ENCODE measurements at places on chromosomes 3 and 15.
A peak's percentile ranks its signal among the peaks of the same experiment; 100 is the strongest.

DNA sequence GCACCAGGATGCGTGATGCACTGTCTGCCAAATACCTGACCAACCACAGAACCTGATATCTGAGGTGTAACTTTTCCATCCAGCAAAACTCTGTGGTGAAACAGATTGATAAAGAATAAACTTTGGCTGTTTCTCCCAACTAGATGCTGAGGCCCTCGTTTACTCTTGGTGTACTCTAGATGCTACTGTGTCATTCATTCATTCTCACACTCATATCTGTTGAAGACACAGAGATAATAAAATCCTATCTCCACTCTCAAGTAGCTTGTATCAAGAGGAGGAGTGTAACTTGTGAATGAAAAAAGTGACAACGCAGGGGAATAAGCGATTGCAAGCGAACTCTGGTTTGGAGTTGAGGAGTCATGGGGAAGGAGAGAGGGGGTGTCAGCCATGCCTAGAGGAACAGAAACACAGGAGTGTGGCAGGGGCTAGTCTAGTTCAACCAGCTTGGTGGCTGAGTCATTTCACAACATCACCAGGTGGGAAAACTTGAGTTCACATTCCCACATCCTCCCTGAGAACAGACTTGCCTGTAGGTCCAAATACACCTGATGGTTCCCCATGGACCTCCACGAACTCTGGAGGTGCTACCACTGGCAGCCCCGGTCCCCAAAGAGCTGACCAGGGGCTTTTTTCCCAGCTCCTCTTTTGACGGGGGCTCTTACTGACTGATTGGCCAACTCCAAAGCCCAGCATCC, 73.3 kb upstream of the SNRK start:
- no peak for DNase-seq

GRCh38 chr3:197874653-197875052, 75.3 kb upstream of the RPL35A start:
- no peak for DNase-seq

GRCh38 chr3:101310978-101311375, 9.4 kb downstream of the IMPG2 start:
- DNase-seq = no peak

GRCh38 chr3:42778644-42779043, 5.6 kb upstream of the CCDC13 start:
- DNase-seq = peak; percentile 28

- DNase-seq = no peak
These were observed 62.8 kb downstream of the PEX5L start for GRCh38 chr3:179973931-179974361.

DNA sequence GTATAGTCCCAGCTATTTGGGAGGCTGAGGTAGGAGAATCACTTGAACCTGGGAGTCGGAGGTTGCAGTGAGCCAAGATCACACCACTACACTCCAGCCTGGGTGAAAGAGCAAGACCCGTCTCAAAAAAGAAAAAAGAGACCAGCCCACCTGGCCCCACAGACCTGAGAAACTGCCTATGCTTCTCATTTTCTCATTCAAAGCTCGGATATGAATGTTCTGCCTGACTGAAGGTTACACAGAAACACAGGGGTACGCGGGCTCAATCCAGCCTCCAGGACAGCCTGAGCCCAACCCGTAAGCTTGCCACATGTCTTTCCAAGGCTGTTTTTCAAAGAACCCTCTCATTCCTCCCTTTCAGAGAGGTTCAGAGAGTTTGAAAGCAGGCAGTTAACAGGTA, 9.7 kb upstream of the LRRC15 start:
- no peak for DNase-seq

- DNase-seq = no peak
These were observed 21.8 kb upstream of the SIAH2 start for GRCh38 chr3:150784747-150785125.

GRCh38 chr3:150970665-150971324, 1.7 kb downstream of the CLRN1 start:
- DNase-seq = no peak

DNA sequence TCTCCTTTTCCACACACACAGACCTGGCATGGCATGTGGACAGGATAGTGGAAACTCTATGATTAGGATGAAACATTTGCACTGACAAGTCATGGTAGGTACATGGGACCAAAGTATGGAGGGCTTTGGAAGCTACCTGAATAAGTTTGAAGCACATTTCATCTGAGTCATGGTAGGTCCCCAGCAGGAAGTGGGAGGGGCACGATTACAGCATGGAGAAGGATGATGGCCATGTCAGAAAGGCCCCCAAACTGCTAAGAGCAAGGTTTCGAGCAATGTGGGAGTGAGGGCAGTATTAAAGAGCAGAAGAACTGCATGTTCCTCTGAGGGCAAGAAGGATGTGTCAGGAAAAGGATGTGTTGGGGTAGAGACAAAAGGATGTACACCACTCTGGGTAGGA, 51.5 kb upstream of the CSTA start:
- no peak for DNase-seq

- no peak for DNase-seq
These were observed 14.5 kb downstream of the POLQ start for GRCh38 chr3:121531269-121531668.

DNA sequence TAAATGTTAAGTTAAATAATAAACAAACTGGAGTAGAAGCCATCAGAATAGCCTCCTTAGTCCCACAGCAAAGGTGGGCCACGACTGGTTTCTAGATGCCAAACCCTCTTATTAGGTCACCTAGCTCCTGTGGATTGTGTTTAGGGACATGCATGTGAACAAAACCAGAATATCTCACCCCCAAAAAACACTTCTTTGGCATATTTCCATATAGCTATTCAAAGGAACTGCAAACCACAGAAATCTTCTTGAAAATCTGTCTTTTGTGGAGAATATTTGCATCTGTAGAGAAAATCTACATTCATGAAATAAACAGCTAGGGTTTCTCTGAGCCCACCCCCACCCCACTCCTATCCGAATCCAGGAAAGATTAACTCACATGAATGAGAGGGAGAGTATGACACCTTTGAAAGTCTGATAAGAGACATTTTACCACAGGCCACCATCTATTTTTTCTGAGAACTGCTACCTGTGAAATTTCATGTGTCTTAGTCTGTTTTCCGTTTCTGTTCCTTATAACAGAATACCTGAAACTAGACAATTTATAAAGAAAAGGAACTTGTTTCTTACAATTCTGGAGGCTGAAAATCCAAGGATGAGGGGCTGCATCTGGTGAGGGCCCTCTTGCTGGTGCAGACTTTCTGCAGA, 159.4 kb downstream of the NEK10 start:
- no peak for DNase-seq

DNA sequence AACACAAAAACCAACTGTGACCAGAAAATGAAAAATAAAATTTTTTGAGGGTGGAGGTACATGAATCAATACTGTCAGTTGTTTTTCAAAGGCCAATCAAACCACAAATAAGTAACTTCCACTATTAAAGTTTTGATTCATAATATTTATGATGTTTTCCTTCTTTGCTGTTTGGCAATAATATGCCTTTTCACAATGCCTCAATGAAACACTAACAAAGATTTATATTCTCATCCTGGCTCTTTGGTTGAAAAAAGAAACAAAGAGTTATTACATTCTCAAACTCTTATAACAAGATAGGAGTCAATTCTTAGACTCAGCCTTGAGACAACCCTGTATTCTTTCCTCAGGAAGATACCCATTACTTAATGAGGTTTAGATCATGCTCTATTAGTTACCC, 63.1 kb downstream of the C3orf70 start:
- DNase-seq = no peak

- no peak for DNase-seq
These were observed 493.4 kb upstream of the ALCAM start for GRCh38 chr3:104873331-104873730.
